ENCODE measurements at places on chromosomes 4 and X.

DNA sequence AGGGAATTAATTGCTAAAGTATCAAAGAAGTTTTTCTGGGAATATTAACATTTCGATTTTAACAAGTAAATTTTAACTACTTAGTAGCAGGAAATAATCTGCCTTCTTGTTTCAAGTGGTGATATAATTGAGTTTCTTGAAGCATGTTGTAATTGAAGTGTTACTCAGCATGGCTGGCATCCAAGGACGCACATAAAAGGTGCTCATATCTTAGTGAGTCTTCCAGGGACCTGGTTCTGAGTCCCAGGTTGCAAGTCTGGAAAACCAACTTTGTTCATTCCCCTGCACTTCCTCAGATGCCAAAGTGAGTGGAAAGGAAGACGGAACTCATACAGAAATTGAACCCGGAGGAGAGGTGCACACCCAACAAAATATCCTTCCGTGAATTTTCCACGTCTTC is 399.6 kb downstream of the NLGN4X start:
- no peak for DNase-seq

- no peak for DNase-seq
These were observed 55.0 kb upstream of the GAB1 start for GRCh38 chr4:143281507-143282190.

- DNase-seq = no peak
These were observed 412.1 kb upstream of the RASGEF1B start for GRCh38 chr4:81883530-81884450.

GRCh38 chr4:180598281-180598680 is 1644.9 kb upstream of the TENM3 start:
- no peak for DNase-seq

DNA sequence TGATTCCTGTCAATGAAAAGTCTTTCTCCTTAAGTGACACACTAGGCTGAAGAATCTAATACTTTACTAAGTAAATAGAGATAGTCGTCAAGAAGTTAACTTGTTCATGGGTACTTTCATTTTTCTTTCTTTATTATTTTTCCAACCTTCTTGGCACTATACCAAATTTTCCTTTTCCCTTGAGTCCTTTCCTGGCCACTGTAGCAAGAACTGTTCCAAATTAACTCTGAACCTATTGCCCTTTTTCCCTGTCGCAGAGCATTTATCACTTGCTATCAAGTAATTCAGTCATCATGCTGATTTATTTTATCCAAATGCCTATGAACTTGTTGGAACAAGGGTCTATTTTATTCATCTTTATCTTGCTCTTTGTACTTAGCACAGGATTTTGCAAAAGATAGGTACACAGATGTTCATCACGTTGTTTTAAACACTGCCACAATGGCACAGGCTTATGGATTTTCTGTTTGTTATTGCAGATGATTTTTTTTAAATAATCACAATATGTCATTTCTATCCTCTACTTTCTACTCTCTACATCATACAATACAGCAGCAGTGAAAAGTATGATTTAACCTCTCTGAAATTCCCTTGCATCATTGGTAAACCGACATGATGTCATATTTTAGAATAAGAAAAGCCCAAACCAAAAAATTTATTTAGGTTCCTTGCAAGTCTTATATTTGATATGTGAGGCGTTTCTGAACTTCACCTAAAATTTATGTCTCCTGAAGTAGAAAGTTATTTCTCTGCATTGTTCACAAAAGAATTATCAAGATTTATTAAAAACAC is 2352.3 kb downstream of the PCDH7 start:
- DNase-seq = no peak

- DNase-seq = no peak
These were observed 63.9 kb downstream of the HPGDS start for GRCh38 chr4:94278781-94279180.

- no peak for DNase-seq
These were observed 115.3 kb upstream of the ARX start for GRCh38 chrX:25131055-25131454.

DNA sequence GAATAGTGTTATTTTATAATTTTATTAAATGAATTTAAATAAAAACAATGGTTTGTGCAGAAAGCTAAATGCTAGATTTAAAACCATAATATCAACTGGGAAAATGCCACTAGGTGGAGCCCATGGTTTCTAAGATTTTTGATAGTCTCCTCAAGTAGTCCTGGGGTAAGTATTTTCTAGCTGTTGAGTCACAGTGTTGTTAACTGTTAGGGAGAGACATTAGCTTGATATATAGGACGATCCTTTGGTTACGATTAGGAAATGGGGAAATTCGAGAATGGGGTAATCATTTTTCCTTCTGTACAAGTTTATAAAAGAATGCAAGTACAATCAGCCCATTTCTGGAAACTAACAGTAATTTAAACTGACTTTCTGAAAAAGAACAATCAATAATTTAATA is 378.4 kb downstream of the ANKRD50 start:
- no peak for DNase-seq

DNA sequence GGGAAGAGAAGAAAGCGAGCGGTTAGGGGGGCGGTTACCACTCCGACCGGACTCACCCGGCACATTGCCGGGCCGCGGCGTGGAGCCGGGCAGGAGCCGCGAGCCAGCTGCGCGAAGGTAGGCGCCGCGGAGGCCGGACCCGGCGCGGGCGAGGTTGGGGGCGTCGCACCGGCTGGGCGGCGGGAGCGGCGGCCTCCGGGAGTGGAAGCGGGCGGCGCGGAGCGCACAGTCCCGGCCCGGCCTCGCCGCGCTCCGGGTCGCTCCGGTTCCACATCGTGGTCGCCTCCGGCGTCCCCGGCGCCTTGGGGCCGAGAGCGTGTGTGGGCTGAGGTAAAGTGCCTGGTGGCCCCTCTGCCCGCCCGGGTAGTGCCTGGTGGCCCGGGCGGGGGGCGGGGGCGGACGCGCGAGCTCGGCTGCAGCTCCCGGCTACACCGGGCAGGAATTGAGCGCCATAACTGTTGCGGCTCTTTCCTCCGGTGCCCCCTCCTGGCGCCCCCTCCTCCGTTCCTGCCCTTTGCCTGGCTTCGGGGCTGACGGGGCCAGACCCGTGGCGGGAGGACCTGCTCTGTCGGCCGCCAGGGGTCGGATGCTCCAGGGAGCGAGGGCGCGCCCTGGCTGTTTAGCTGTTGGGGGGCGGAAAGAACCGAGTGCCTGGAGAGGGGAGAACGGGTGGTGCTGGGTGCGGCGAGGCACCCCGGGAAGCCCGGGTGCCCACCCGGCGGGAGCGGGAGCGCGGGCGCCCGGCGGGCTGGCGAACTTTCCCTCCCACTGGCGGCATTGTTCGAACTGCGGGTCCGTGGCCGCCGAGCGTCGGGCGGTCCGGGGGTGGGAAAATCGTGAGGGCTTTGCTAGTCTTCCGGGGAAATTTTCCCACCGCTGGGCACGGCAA is 626 bp downstream of the JADE3 start:
- no peak for DNase-seq

GRCh38 chrX:152202886-152203285 is 64.5 kb upstream of the MAGEA10 start:
- no peak for DNase-seq

- DNase-seq = no peak
These were observed 70.9 kb downstream of the WFS1 start for GRCh38 chr4:6340446-6341015.

- no peak for DNase-seq
These were observed 1025.5 kb downstream of the RAB28 start for GRCh38 chr4:12458621-12459020.

DNA sequence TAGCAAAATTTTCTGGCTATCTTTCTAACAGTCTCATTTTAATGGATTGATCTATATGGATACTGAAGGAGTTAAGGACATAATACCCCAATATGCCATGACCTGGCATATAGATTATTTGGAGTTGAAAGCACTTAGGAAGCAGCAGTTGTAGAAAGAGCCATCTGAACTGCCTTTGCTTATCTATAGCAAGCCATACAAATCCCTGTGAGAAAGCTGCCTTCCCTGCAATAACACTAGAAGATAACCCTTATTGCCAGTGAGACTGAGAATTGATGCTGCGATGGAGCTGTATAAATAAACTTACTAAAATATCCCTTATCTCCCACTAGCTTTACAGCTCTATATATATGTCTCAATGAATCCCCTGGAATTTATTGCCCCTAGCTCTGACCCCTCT is 346.3 kb downstream of the TECRL start:
- no peak for DNase-seq

- DNase-seq = no peak
These were observed 370.9 kb downstream of the PRR32 start for GRCh38 chrX:127190381-127190780.

DNA sequence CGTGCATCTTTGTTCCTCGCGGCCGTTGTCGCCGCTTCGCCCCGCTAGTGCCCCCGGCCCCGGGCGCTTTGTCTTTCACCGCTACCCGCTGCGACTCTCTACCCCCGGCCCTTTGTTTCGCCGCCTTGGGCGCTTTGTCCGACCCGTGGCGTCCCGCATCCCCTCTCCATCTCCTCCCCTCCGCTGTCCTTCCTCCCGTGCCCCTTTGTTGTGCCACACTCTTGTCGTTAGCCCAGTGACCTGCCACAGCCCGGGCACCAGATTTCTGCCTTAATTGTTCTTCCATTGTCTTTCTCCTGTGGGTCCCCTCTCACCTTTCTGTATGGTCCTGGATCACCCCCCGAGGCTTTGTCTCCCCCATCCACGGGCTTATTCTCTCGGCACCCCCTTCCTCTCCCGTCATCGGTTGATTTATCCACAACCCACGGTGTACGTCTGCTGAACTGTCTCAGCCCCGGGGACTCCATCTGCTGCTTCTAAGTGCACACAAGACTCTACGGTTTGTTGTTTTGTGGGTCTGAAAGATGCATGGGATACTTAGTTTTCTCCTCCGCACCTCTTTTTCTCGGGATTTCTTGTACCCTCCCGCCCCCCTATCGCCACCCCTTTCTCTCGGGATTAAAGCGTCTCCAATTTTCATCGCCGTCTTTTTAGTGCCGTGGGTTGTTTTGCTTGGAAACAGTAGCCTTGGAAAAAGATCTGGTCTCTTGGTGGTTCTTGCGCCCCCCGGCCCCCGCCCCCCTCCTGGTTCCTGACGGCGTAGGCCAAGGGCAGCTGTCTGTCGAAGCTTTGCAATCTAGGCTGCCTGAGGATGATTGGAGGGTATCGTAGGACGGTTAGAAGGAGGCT is 783 bp downstream of the RBPJ start:
- peak; percentile 10 for DNase-seq

GRCh38 chrX:2632533-2633504 is 58.3 kb upstream of the CD99 start:
- DNase-seq = no peak

DNA sequence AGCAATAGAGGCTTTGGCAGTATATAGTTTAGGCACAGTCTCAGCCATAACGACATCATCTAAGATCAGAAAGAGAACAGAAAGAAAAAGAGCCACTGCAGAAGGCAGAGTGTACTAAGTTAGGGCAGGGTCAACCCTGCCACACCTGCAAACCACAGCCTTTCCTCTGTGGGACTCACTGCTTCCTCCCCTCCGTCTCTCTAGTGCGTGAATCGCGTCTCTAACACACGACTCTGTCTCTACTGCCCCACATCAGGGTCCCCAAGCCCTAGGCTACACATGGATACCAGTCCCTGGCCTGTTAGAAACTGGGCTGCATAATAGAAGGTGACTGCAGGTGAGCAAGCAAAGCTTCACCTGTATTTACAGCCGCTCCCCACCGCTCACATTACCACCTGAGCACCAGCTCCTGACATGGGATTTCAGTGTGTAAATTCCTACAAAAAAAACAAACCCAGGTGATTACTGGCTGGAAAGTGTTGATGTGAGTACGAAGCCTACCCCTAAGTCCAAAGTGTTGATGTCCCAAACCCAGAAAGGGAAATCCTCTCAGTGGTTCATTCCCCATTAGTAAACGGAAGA is 128.9 kb downstream of the PRKX start:
- no peak for DNase-seq

- DNase-seq = no peak
These were observed 34.4 kb downstream of the BST1 start for GRCh38 chr4:15737255-15737654.

GRCh38 chr4:79233820-79234219 is 92.0 kb downstream of the NAA11 start:
- no peak for DNase-seq

GRCh38 chr4:1345903-1346780 is 866 bp upstream of the UVSSA start:
- no peak for DNase-seq

DNA sequence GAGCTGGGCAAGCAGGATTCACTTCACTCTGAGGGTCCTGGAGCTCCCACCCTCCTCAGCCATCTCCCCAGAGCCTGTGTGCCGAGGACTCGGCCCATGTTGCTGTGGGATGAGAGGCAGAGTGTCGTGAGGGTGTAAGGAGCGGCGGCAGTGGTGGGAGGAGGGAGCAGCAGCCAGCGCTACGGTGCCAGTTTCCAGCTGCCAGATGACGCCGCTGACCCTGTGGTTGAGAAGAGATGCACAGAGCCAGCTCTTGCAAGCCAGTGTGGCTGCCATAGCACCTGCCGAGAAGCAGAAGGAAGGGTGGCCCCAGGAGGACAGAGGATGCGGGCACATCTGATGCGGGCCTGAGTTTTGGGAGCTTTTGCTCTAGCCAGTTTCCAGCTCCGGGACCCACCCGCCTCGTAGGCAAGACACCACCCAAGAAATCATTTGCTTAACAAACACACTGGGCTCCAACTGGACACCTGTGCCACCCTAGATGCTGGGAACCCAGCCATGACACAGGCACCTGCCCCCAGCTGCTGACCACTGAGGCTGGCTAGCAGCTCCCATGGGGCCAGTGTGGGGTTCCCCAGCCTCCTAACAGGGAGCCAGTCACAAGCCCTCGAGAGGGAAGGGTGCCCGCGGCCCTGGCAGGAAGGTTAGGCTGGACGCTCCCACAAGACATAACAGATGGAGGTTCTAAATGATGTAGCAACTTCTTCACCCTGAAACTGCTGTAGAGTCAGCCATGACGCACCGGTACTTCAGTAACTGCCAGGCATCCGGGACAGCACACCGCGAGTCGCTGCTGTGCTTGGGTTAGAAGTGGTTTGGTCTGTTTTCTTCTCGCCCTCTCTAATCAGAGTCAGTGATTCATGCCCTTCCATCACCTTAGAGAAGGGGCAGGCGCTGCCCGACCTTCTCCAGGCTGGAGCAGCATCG is 8.9 kb downstream of the MSANTD1 start:
- DNase-seq = no peak

DNA sequence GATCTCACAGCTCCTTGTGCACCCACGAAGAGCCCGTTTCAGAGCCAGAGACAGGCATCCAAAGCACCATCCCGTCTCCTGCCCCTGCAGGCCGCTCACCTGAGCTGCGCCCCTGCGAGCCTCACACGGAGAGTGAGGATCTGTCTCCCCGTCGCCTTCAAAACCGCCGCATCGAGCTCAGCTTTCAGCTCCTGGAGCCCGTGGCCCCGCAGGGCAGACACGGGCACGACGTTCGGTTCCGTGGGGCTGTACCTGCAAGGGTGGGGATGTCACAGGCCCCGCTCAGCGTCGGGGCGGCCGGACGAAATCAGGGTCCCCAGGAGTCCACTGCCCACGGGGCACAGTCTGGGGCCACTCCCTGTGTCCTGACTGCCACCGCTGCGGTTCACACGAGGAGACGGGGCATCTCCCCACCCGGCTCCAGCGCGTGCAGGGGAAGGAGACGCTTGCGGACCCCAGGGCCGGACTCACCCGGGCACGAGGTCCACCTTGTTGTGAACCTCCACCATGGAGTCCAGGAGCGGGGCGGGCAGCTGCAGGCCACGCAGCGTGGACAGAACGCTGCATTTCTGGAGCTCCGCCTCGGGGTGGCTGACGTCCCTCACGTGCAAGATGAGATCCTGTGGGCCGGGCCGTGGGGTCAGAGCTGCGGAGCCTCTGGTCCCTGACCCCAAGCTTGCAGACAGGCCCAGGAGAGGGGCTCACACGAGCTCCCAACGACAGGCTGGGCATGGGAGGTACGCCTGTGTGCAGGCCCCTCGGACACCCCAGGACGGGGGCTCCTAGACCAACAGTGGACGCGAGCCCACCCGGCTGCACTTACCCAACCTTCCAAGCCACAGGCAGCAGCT is 11.1 kb downstream of the GTPBP6 start:
- DNase-seq = no peak
